ENCODE measurements at places on chromosomes 5 and 9.

GRCh38 chr5:180990882-180991242 is 2.2 kb downstream of the BTNL3 start:
- DNase-seq: no peak

DNA sequence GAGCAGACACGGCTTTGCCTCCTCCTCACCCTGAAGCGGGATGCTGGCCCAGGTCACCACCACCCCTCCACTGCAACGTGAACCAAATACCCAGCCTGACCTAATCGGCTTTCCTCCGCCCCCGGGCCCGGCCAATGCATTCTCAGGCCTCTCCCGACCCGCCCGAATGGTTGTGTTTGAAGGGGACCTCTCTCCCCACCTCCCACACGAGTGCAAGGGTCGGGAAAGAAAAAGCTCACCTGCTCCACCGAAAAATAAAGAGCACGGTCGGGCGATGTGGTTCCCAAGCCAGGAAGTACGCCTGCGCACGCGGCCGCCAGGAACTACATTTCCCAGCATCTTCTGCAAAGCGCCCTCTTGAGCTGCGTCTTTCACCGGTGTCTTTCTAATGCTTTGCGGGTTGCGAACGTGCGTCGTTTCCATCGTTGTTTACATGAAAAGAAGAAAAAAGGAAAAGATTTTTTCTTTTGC is at the start of gene ZNF883:
TSS of gene ZNF883 (minus strand) at position 282 of the 471 bp plus-strand sequence.
- peak; percentile 1 for DNase-seq

GRCh38 chr5:150017226-150018005 is 16.9 kb downstream of the HMGXB3 start:
- no peak for DNase-seq

DNA sequence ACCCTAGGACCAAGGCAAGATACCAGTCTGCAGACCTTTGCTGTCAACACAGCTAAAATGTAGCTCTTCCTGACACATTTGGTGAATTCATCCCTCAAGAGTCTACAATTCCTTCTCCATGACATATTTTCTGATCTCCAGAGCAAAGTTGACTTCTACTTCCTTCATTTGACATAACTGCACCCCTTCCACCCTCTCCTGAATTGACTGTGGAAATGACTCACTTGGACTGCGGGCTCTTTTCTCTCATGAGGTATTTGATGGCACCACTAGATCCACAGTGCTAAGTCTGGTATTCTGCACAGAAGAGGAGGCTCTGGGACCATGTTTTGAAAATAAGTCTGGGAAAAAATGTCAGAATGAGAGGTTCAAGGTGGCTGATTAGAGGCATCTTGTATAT is 338.4 kb upstream of the TRPC7 start:
- DNase-seq: no peak

DNA sequence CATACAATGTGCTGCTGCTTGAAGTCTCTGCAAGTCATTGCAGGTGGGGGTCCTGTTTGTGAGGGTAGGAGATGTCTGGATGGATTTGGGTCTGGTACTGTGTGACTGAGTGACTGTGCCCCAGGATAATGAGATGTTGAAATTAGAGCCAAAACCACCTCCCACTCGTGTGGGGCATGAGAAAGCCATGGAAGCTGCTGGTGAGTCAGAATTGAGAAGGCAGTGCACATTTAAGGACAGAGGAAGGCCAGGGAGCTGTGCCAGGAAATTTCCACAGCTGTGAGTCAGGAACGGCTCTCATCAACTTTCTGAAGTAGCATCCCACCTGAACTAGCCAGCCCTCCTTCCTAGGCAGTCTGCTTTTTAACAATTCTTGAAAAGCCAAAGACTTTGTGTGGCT is 229.8 kb downstream of the DRD1 start:
- DNase-seq: no peak

- no peak for DNase-seq
These were observed 116.5 kb downstream of the PSD2 start for GRCh38 chr5:139912158-139912557.
